ENCODE measurements at places on chromosomes 3 and 15.

DNA sequence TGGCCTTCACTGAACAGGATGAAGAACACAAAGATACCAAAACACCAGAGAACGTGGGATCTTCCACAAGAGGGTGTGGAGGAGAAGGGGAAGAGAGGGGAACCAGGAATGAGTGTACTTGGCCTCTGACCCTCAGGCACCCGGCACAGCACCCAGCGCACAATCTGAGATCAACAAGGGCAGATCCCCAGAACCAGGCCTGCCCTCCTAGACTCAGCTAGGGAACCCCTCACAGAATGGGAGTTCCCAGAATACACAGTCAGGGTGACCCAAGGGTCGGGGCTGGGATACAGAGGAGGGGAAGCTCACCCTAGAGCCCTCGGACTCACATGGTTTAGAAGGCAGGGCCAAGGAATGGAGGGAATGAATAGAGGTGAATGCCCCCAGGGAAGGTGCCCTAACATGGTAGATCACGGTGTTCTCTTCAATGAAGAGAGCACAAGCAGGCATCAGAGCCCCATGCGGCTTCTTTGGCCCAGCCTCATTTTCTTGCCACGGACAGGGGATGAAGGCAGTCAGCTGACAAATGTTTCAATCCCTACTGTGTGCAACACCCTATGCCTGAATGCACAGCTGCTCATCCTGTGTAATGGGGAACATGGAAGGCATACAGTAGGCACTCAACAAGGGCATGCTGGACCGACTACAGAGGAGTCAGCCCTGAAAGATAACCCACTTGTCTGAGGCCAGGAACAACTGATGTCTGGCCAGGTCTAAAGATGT, 13.1 kb downstream of the BMF start:
- no peak for DNase-seq

- DNase-seq, result no peak
Measured at GRCh38 chr15:52466716-52467115, 62.0 kb downstream of the MYO5A start.

GRCh38 chr3:47799733-47800132, 3.2 kb upstream of the DHX30 start:
- DNase-seq, result peak; percentile 11

- no peak for DNase-seq
Measured at GRCh38 chr3:3280396-3280795, 100.9 kb upstream of the CRBN start.

DNA sequence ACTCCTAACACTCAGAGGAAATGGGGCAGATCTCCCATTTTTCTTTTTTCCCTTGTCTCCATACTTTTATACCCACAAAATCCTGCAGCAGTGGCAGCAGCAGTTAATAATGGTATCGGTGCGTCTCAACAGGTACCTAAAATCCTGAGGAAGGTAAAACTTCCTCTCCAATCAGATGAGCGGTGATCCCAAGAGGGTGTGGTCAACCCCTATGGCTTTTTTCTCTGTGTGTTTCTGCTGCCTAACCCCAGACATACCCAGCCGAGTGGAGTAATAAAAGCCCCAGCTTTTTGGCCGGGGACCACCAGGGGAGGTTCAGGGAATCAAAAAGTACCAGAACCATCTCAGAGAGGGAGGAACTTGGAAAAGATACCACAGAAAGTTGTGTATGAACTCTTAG, 9.1 kb downstream of the GK5 start:
- DNase-seq, result no peak

GRCh38 chr15:92962914-92963313, 62.8 kb downstream of the CHD2 start:
- no peak for DNase-seq

DNA sequence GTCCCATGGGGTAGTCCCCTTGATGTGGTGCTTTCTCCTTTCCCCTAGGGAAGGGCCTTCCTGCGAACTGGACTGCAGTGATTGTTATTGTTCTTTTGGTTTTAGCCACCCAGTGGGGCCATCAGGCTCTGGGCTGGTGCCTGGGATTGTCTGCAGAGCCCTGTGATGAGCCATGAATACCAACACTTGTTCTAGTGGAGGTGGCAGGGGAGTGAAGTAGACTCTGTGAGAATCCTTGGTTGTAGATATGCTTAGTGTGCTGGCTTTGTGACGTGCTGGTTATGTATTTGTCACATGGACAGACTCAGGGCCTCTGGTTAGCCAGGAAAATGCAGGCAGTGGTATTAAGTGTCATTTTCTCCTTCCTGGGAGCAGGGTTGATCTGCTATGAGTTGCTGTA, 51.8 kb upstream of the NDUFB4 start:
- no peak for DNase-seq

GRCh38 chr3:159629329-159630084, 359.1 kb upstream of the IL12A start:
- DNase-seq, result no peak

GRCh38 chr3:16294844-16295243, 29.8 kb downstream of the OXNAD1 start:
- DNase-seq, result no peak

DNA sequence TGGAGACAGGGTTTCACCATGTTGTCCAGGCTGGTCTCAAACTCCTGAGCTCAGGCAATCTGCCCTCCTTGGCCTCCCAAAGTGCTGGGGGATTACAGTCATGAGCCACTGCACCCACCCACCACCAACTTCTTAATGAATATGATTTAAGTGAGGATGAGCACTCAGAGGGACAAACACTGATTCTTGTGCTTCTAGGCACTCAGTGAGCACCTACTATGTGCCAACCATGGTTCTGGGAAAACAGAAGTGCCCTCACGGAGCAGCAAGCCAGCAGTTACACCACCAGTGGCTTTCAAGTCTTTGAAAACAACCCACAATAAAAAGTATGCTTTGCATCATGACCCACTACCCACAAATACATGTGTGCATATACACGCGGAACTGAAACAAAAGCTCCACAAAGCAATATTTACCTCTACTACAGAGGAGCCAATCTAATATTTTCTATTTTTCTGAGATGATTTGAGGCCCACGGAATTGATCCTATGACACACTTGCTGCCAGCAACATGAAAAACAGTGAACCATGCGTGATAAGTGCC, 91.9 kb downstream of the MEGF11 start:
- DNase-seq, result no peak

DNA sequence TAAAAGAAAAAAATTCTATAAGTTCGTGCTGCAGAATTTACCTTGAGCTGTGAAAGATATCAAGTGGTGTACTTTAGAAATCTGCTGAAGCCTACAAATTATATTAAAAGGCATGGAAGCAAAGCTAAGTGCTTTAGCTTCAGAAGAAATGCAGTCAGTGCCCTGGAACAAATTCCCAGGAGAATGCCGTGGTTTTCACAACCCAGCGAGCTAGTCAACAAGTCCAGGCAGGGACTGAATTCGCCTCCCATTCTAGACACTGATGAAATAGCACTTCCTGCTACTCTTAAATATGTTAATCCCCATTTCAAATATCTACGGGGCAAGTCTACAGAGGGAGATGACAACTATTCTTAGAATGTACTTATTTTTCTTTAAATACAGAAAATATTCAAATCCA, 326.4 kb upstream of the IGF1R start:
- no peak for DNase-seq

- DNase-seq, result no peak
Measured at GRCh38 chr3:50924638-50925037, 249.9 kb downstream of the DOCK3 start.

GRCh38 chr15:101702077-101702476, 22.2 kb downstream of the TARS3 start:
- DNase-seq, result no peak

GRCh38 chr3:14505803-14506500, 34.2 kb downstream of the GRIP2 start:
- no peak for DNase-seq

- DNase-seq, result no peak
Measured at GRCh38 chr15:41605566-41605965, 46.6 kb downstream of the TYRO3 start.

DNA sequence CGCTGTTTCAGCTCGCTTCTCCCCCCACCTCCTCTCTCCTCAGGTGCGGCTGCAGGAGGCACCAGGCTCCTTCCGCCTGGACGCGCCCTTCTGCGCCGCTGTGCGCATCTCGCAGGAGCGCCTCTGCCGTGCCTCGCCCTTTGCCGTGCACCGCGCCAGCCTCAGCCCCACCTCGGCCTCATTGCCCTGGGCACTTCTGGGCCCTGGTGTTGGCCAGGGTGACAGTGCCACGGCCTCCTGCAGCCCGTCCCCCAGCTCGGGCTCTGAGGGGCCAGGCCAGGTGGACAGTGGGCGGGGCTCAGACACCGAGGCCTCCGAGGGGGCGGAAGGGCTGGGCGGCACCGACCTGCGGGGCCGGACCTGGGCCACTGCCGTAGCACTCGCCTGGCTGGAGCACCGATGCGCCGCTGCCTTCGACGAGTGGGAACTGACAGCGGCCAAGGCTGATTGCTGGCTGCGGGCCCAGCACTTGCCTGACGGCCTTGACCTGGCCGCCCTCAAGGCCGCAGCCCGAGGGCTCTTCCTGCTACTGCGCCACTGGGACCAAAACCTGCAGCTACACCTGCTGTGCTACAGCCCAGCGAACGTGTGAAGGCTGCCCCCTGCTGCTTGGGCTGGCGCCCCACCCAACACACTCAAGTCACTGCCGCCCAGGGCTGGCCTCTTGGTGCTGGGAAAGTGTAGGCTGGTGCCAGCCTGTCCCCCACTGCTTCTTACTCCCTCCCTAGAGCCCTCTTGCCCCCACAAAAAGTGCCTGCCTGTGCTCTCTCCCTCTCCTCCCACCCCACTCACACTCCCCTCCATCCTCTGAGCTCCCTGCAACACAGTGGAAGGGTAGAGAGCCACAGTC, 7.1 kb downstream of the ALG3 start:
- DNase-seq, result peak; percentile 67

DNA sequence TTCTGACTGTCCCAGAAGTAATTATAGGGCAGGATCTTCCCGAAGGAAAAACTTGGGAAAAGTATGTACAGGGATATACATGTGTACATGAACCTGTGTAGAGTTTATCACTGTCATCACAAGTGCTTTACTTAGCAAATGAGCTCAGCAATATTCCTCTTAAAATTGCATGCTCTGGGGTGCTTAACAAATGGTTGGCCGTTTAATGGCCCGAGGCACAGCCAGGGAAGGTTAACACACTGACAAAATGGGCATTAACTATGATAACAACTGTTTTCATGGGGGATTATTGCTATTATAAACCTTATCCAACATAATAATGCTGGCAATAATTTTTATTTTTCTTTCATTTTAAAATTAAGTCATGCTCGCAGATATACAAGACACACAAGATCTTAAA, 459.3 kb downstream of the TUSC7 start:
- no peak for DNase-seq

- no peak for DNase-seq
Measured at GRCh38 chr15:57734860-57735259, 28.3 kb downstream of the POLR2M start.

DNA sequence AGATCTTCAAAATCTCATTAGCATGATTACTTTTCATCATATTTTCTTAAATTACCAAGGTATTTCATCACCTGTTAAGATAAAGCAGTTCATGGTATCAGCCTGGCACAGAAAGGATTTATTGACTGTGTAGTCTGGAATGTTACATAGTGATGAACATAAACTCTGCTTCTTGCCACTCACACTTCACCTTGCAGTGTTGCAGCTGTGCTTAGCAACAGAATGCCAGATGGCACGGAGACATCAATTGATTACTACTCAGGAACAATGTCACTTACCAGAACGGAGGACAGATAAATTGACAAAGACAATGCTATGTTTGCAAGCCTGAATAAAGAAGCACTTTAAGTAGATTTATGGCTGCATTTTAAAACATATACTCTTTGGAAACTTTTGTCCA, 15.0 kb upstream of the BCHE start:
- DNase-seq, result no peak

DNA sequence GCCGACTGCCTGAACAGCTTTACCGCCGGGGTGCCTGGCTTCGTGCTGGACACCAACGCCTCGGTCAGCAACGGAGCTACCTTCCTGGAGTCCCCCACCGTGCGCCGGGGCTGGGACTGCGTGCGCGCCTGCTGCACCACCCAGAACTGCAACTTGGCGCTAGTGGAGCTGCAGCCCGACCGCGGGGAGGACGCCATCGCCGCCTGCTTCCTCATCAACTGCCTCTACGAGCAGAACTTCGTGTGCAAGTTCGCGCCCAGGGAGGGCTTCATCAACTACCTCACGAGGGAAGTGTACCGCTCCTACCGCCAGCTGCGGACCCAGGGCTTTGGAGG, 815 bp downstream of the SPINT1 start:
- no peak for DNase-seq

DNA sequence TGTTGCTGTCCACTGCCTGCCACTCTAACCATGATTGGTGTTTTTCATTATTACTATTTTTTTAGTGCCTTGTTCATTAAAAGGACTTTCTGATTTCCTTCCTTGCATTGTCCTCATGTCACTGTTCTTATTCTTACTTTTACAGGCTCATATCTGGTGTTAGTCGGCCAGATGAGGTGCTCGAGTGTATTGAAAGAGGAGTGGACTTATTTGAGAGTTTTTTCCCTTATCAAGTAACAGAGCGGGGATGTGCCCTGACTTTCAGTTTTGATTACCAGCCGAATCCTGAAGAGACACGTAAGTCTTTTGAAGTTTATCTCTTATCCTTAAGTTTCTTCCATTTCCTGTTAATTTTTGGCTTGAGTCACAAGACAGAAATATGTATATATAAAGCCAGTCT, 23.2 kb downstream of the QTRT2 start:
- no peak for DNase-seq

DNA sequence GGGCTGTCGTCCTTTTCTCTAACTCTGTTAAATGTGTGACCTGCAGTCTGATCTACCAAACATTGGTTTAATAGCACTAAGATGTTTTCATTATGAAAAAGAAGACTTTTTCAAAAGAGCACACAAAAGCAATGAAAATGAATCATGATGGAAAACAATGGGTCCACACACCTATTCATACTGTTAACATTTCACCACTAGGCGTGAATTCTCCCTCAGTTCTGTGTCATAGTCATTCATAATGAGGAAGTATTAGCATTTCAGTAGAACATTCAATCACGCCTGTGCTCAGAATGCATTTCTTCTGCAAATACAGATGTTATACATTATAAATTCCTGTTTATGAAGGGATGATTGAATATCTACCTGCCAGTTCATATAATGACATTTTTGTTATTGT, 35.9 kb downstream of the EIF4E3 start:
- no peak for DNase-seq

DNA sequence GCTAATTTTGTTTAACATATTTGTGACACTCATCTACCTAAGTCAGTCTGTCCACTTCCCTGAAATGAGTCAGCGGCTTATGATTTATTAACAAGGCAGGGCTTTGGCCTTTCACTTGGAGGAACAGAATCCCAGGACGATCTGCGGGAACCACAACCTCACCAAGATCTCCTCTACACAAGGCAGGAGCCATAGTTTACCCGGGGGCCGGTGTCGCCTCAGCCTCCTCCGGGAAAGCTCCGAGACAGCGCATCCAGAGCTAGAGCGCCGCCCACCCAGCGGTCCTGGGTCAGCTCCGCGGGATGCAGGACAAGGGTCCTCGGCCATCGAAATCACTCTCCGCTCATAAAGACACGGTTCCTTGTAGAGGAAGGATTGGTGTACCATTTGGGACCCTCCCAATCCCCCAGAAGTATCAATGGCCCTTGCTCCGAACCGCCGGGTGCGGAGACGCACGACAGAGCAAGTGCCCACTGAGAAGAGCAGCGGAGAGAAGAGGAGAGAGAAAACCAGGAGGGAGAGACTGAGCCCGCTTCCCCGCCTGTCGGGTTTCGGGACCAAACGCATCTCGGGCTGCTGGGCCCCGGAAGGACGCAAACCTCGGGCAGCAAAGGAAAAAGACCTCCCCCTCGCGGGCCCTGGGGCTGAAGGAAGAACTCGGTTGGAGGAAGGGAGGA, 13.1 kb upstream of the ALCAM start:
- peak; percentile 35 for DNase-seq

All from endothelial cell (in vitro differentiated cells).